ENCODE measurements at places on chromosomes 11 and 22.

DNA sequence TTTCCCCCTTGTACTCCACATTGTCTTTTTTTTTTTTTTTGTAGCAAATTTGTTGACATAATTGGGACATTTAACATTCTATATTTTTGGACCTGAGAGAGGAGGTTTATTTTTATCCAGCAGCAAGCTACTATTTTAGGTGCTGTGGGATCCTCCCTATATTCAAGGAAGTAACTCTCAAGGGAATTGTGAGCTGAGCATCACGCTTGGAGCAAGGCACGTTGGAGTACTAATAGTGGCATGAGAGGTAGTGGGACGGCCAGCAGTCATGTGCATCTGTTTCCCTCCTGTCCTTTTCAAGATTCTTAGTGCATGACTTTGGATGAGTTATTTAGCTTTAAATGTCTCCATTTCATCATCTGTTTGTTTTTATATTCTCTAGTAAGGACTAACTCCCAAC is 52.3 kb downstream of the EXT2 start:
- DNase-seq, result no peak

GRCh38 chr11:69877235-69877634 is 58.0 kb upstream of the FGF3 start:
- DNase-seq, result peak; percentile 9

DNA sequence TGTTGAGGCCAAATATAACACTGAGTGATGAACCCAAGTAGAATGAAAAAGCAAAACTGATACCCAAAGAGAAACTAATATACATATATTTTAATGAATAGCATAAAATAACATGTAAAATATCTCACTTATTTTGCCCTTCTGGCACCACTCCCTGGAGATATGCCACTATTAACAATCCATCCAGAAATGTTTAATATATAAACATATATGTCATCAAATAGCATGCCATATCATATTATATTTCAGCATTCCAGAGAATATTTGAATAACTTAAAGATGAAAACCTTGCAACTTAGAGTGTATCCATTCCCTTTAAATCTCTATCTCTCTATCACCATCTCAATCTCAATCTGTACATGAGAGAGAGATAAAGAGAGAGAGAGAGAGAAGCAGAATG is 1073.3 kb upstream of the RAG2 start:
- no peak for DNase-seq

DNA sequence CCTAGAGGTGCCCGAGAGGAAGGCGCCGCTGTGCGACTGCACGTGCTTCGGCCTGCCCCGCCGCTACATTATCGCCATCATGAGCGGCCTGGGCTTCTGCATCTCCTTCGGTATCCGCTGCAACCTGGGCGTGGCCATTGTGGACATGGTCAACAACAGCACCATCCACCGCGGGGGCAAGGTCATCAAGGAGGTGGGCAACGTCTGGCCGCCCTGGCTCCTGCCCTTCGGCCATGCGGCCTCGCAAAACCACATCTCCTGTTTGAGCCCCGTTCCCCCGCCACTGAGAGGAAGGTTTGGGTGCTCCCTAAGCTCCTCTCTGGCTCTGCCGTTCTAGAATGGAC is 3.4 kb downstream of the SLC17A6 start:
- DNase-seq, result no peak

- DNase-seq, result no peak
These were observed 2.9 kb upstream of the PPP6R2 start for GRCh38 chr22:50339945-50340879.

- DNase-seq, result no peak
These were observed 40.6 kb downstream of the TENM4 start for GRCh38 chr11:79400206-79400605.

GRCh38 chr11:114463999-114464398 is 24.7 kb downstream of the REXO2 start:
- DNase-seq, result no peak

- no peak for DNase-seq
These were observed 160.5 kb upstream of the DDI1 start for GRCh38 chr11:103875855-103876510.

GRCh38 chr11:100821198-100821597 is 134.1 kb downstream of the ARHGAP42 start:
- DNase-seq, result no peak

DNA sequence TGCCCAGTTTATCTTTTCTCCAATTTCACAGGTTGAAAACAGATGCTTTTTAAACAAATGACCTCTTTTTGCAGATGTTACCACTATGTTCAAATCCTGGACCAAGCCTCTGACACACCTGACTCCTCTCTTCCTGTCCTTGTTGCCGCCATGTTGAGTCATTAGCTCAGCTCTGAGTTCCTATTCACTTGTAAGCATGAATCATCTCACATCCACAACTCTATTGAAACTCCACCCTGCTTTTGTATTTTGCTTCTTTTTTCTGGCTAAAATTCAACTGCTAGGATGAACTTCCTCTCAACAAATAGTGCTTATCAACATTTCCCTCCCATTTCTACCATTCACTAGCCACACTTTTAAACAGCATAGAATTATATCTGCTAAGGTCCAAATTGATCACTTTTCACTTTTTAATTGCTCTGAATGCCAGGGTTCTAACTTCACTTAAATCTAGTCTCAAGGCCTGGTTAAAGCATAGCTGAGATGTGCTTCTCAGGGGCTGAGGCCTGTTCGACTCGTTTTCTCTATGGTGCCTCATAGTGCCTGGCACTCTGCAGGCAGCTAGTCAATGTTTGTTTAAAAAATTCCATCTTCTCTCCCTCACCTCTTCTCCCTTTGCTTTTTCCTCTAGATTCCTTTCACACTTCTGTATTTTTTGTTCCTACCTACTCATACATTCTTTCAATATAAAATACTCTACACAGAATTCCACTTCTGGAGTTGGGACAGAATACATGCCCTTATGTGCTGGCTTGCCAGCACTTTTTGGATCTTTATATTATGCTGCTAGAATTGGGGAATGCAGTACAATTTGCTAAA is 3.9 kb downstream of the JOSD1 start:
- no peak for DNase-seq

GRCh38 chr11:38562562-38562961 is 1964.5 kb upstream of the RAG2 start:
- DNase-seq, result no peak

GRCh38 chr11:104146421-104146820 is 17.5 kb downstream of the PDGFD start:
- DNase-seq, result no peak

DNA sequence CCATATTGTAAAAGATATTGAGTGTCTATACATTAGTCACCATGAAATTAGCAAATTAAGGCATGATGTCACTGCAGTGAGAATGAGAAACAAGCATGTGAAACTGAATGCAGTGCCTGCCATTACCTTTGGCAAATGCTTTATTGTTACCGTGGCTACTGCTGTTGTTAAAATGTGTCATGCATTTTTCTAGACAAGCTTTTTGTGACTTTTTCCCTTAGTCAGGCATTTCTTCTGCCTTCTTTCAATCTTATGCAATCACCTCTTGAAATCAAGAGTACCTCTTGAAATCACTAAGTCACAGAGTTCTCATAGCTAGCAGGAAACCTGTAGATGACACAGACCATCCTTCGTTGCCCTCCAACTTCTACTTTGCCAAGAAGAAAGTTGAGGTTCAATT is 461.7 kb upstream of the TENM4 start:
- no peak for DNase-seq

- DNase-seq, result no peak
These were observed 67.1 kb downstream of the CDKN1C start for GRCh38 chr11:2818503-2818902.

DNA sequence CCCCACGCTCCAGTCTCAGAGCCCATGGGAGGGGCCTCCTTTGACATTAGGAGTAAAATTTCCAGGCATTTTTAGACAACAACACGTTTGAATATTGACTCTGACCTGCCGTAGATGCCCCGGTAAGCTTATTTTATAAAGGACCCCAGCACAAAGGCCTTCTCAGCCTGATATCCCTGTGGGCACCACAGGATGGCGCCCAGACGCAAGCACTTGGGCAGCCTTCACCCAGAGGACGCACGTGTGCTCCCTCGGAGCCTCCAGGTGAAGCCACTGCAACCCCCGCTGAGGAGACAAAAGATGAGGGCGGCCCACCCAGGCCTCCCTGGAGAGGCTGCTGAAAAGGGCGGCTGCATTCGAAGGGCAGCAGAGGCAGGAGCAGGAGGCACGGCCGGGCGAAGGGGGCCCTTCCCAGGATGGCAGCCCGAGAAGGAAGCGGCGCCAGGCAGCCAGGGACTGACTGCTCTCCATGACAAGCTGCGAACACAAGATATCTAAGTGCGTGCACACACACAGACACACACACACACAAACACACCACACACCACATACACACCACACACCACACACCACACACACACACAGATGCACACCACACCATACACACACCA is 15.2 kb upstream of the TH start:
- DNase-seq, result peak; percentile 68

- no peak for DNase-seq
These were observed 1.0 kb downstream of the FUT4 start for GRCh38 chr11:94544646-94545263.

DNA sequence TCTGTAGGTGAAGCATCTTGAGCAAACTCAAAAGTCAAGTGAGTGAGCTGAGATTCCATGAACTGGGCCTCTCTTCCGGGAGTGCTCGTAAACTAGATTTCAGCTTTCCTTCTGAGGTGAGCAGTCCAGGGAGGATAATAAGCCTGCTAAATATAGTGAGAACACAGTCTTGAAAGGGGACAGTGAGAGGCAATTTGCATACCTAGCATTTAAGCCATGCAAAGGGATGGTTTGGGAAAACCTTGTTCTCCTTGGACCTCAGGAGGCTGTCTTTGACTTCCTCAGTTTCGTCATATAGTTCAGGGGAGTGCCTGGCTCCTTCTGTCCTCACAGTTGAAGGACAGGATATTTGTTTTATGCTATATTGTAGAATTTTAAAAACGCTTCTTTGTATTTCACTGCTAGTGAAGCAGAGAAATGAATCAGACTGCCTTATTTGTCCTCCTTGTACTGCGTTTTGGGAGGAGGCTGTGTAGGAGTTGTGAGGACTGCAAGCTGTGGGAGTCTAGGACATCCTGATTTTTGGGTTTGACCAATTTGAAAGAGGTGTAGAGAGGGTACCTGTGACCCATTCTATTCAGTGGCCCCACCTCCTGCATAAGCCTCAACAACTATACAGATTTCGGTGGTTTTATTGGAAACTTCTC is 11.0 kb upstream of the SORL1-AS1 start:
- DNase-seq, result peak; percentile 50

DNA sequence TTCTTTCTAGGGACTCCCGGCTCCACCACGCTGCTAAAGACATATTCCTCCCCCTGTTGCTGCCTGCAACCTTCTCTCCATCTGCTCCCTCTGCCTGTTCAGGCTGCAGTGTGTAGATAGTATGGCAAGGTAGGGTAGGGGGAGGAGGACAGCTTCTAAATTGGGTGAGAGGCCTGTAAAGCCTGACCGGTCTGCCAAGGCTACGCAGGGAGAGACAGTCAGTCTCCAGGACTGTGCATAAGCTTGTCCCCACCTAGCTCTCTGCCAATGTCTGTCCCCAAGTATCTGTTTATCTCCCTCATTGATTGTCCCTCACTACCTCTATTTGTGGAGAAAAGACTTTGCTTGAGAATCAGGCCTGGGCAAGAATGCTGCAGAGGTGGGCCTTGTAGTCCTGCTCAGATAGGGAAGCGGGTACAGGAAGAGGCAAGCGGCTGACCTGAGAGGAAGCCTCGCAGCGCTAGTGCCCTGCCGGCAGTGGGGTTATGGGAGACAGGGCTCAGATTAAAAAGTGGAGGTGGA is 871 bp upstream of the SEZ6L start:
- no peak for DNase-seq

GRCh38 chr11:126929179-126930061 is 71.2 kb downstream of the KIRREL3 start:
- DNase-seq, result no peak

DNA sequence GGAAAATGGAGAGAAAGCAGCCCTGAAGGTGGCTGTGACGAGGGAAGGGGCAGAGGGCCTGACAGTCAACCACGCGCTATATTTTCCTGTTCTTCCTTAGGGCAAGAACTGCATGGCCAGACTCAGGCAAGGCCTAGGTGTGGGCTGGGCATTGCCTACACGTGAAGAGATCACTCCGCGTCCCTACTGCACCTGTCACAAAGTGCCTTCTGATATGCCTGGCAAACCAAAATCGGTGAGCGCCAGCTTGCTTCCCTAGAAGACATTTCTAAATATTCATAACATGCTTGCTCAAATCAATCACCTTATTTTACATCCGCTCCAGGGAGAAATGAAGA is 6.3 kb downstream of the TMEM121B start:
- no peak for DNase-seq

DNA sequence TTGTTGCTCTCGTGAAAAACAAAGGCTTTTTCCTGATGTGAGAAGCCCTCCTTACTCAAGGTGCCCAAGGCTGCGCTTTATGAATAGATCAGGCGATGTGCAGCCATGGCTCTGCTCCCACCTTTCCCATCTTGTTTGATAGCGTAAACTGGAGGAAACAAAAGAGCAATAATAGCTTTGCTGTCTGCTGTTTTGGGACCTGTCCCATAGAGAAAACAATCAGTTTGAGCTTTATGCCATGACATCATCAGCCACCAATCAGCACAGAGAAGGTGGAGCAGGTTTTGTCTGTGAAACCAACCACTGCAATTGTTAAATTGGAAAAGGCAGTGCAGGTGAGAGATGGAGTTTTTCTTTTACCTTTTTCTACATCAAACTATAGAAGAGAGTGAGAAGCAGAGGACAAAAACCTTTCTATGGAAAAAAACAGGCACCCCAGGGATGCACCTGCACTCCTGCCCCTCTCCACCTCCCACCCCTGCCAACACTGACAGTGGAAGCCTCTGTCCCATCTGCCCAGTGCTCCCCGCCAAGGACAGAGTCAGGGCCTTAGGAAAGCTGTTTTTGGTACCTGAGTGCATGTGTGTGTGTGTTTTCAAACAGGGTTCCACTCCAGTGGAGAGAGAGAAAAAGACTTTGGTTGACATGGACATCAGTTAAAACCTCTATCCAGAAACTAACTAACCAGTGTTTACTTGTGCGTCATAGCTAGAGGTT is 80.7 kb downstream of the MICAL3 start:
- DNase-seq, result no peak

DNA sequence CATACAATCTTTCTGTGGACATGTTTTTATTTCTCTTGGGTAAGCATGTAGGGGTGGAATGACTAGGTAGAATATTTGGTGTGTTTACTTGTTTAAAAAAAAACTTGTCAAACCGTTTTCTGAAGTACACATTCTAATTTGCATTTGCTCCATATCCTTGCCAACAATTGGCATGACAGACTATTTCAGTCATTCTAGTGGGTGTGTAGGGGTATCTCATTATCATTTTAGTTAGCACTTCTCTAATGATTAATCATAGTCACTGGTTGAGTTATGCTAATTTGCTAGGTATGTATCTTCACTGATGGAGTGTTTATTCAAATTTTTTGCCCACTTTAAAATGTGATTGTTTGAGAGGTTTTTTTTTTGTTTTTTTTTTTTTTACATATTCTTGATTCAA is 64.3 kb downstream of the C11orf65 start:
- no peak for DNase-seq

DNA sequence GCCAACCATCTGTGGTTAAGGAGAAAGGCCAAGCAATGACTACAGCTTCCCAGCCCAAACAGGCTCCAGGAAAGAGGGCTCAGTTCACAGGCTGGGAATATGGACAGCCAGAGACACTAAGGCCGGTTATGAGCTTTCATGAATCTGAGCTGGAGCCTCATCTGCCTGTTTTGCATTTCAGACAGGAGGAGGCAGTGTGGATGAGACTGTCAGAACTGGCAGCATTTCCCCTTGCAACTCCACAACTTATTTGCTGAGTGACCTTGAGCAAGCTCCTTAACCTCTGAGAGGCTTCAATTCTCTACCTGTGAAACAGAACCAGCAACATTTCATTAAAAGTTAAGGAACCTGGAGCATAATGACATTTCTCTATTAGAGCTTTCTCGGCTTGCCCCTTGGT is 264.0 kb downstream of the ETS1 start:
- no peak for DNase-seq

Measured in activated T-cell treated with anti-CD3 and anti-CD28 coated beads, Interleukin-2, amount 50 U/mL, for 24 hours (primary cell).